ENCODE measurements at places on chromosomes 1 and 21. TPM values are rescaled to one million over a fixed set of nuclear protein-coding genes. Genes with fewer than 3 reads are reported as not detected.
A peak's percentile ranks its signal among the peaks of the same experiment; 100 is the strongest.

Gene CFAP141
- not detected for total RNA-seq

Gene LCE3E
- not detected for total RNA-seq

Gene LRRC53
- total RNA-seq, result not detected

Gene FCRLB
- total RNA-seq, result 0.82 TPM

- DNase-seq, result no peak
These were observed 96.4 kb upstream of the KCNJ6 start for GRCh38 chr21:38012672-38013071.

Gene ELAPOR1
- 25.6 TPM for total RNA-seq

Gene PLPPR5
- 7.1 TPM for total RNA-seq

- DNase-seq, result no peak
These were observed 18.6 kb upstream of the CHIA start for GRCh38 chr1:111272081-111272480.

DNA sequence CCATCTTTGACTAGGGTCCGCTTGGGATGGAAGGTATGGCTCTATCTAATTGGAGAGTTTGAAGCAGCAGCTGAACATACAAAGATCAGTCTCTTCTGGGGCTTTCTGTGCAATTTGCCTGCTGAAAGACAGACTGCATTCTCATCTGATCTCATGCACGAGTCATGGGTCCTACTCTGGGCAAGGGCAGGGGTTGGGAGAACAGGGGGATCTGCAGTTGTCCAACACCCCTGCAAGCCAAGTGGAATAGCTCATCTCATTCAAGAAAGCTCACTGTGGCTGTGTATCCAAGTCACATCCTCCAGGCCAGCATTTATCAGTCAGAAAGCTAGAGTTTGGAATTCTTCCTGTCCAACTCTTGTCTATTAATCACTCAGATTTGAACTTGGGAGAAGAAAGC lies 177.2 kb upstream of the C8B start:
- no peak for DNase-seq

- DNase-seq, result no peak
These were observed 99.4 kb downstream of the ADSS2 start for GRCh38 chr1:244352156-244352830.

DNA sequence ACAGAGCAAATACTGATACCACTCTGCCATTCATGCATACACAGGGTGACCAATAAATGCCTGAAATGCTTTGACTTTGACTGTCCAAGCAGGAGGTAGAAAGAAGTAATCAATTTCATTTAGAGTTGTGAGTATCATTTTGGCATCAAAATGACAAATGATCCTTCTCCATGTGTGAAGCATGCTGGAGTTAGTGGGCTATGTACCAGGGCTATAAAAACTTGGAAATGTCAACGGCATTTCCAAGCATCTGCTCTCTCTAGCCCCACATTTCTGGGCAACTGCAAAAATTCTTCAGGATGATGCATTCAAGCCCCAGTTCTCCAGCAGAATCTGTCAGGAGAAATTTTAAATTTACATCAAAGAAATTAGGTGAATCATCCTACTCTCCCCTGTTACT lies 208.4 kb upstream of the PTBP2 start:
- no peak for DNase-seq

DNA sequence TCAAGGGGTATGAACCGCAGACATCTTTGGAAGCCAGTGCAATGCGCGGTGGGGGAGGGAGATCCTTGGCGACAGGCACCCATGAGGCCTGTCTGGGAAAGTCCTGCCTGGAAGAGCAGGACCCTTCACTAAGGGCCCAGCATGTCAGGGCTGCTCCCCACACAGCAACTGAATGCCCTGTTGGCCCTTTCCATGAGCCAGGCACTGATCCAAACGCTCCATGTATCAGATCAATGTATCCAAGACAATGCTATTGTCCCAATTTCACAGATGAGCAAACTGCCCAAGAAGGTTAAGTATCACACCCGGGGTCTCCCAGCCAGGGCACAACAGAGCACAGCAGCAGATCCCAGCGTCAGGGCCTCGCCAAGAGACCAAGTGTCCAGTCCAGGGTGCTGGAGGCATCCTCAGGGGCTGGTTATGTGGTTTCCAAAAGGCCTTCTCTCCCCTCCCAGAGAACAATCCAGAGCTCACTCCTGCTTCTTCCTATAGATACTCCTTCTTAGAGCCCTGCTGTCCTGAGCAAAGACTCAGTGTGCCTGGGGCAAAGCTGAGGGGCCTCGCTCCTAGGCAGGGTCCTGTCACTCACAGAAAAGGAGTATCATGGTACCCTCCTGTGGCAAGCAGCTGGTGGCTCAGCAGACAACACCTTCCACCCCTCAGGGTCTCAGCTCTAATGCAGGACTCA lies 328.0 kb downstream of the NPHP4 start:
- no peak for DNase-seq

Gene PAQR7
- 41.0 TPM for total RNA-seq

GRCh38 chr1:78676347-78676982 lies 26.8 kb downstream of the IFI44 start:
- no peak for DNase-seq

GRCh38 chr1:46461809-46462448 lies 27.7 kb upstream of the DMBX1 start:
- DNase-seq, result no peak

DNA sequence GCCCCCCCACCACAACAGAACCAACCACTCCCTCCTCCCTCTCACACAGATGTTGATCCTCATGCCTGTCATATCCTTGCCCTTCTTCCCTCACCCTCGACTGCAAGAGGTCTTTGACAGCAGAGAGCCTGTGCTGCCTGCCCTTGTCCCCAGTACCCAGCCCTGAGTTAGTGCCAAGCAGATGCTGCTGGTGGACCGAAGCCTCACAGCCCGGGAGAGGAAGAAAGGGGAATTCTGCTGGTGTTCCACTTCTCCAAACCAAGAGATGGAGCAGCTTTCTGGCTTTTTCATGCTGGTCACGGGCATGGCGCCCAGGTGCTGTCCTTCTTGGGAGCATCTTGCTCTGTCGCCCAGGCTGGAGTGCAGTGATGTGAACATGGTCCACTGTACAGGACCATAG lies 69.1 kb downstream of the SLC66A1 start:
- no peak for DNase-seq

Gene CD52
- total RNA-seq, result 0.75 TPM

Gene UBAP2L
- total RNA-seq, result 188 TPM

Gene OR2T33
- not detected for total RNA-seq

DNA sequence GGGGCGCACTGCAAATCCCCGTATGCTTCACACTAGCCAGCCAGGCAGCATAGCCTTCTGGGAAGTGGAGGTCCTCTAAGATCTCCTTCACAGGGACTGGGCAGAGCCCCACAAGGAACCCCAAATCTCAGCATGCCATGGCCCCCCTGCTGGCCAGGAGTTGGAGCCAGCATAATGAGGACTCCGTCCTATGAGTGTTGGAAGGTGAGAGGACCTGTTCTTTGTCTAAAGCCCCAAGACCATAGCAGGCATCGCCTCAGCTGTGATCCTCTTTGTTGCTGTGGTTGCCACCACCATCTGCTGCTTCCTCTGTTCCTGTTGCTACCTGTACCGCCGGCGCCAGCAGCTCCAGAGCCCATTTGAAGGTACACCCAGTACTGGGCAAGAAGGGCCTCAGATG lies 1.5 kb downstream of the SHISA4 start:
- DNase-seq, result no peak

- no peak for DNase-seq
These were observed 26.4 kb downstream of the UTP25 start for GRCh38 chr1:209854196-209854595.

Gene SPTA1
- 0.21 TPM for total RNA-seq

- DNase-seq, result no peak
These were observed 97.8 kb downstream of the BEND5 start for GRCh38 chr1:48678710-48679505.

Gene PEA15
- total RNA-seq, result 72.8 TPM

Gene PLEKHG5
- total RNA-seq, result 30.6 TPM

Gene KRTAP24-1
- not detected for total RNA-seq

GRCh38 chr1:34354367-34354766 lies 177.7 kb downstream of the C1orf94 start:
- no peak for DNase-seq

Gene SLC1A7
- not detected for total RNA-seq

DNA sequence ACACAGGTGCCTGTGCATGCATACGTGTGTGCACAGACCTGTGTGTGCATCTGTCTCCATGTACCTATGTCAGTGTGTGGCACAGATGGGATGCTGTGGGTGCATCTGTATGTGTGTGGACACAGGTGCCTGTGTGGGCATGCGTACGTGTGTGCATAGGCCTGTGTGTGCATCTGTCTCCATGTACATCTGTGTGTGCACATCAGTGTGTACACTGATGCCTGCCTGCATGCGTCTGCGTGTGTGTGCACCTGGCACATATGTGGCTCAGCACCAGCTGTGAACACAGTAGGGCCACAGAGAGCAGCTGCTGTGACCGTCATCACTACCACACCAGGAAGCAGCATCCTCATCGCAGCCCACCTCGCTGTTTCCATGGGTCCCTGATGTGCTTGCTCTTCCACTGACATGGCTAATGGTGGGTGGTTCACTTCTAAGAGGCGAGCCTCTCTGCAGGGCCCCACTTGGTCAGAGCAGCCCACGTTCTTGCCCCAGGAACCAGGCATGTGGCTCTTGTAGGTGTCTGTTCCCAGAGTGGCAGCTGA lies 9.6 kb upstream of the SPATC1L start:
- DNase-seq, result peak; percentile 50

DNA sequence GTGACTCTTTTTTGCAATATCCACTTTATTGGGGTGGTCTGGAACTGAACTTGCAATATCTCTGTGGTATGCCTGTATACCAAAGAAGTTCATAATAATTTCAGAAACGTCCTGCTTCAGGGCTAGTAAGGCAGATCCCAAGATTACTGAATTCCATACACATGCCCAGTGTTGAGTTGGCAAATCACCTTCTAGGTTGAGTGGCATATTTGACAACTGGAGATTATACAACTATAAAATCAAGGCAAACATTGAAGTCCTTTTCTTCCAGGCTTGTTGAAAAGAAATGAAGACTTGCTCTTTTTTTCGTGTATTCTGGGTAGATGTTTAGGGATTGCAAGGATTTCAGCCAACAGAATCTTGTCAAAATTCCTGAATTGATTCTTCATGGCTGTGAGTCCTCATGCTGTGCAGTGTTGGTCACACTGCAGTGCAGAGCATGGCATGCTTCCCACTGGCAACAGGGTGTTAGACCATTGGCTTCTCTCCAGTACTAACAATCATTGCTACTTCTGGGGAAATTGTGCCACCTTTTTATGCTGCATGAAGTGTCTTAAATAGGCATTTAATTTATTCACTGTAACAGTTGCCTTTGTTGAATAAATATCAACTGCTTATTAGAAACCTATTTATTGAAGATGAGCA lies 367.1 kb upstream of the ADGRL4 start:
- no peak for DNase-seq

Gene LCE1A
- total RNA-seq, result not detected

Gene ARMH1
- 11.6 TPM for total RNA-seq

GRCh38 chr1:199855580-199855979 lies 171.9 kb upstream of the NR5A2 start:
- no peak for DNase-seq

DNA sequence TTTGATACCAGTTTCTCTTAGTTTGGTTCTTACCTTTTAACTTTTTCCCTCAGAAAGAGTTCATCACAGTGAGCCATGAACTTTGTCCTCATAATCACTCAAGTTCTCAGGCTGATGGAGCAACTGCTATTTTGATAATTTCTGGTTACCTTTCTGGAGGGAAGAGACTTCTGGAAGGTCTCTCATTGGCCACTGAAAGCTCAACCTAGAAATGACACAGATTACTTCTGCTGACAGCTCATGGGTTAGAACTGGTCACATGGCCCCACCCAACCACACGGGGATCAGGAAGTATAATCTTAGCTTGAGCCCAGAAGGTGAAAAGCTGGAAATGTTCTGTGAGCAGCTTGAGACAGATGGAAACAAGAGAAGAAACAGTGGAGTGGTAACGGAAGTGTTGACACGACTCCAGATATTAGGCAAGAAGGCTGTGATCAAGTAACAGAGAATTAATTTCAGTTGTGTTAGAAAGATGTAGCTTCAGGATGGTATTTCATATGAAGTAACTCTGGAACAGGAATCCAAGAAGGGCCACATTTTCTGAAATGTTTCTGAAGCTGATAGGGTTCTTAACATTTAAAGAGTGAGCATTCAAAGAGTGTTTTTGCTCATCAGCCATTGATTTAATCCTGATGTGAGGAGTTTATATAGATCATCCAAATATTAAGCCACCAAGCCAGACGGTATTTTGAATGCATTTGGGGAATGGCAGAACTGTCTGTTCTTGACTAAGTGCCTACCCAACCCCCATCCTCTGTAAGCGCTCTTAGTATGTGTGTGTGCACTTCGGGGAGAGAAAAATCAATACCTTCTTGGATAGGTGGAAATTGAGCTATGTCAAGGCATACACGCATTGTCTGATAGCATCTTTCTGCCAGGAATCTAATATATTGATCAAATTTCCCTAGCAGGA lies 21.9 kb upstream of the XPR1 start:
- DNase-seq, result no peak

DNA sequence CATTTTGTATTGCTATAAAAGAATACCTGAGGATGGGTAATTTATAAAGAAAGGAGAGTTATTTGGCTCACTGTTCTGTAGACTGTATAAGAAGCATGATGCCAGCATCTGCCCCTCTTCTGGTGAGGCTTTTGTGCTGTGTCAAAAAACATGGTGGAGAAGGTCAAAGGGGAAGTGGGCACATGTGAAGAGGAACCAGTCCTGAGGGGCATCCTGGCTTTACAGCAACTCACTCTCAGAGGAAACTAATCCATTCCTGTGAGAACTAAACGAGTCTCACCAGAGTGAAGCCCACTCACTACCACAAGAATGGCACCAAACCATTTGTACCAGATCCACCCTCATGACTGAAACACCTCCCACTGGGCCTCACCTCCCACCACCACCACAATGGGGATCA lies 18.8 kb upstream of the SELP start:
- DNase-seq, result no peak

DNA sequence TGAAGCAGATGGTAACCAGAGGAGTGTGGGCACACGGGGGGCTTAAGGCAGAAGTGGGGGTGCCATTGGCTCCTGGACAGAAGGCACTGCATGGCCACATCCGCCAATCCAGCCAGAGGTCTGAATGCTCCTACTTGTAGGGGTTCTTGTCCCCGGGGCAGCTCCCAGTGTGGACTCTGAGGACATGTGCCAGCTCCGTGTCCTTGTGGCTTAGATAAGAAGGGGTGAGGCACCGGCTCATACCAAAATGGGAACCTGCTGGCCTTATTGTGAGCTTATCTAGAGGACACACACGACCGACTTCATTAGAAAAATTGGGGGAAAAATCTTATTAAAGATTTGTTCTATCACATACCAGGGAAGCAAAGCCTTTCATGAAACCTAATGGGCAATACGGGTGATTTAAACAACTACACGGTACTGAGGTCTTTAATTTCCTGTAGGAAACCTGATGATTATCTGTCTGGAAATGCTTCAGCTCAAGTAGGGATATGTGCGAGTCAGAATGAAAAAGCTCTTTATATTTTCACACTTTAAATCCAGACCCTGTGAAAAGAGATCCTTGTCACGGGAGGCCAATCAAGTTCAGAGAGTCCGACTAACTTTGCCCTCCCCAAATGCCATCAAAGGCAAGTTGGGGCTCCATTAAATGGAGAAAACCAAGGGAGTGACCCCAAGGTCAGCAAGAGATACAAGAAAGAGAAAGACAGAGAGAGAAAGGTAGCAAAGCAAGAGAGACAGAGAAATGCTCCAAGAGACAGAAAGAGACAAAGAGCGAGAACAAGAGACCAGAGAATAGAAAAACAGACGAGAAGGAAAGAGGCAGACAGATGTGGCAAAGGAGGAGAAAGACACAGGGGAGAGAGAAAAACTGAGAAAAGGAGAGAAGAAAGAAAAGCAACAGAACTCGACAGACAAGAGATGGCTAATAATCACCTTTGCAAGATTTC lies 14.1 kb upstream of the KCNN3 start:
- DNase-seq, result no peak

GRCh38 chr1:150562446-150563339 lies 13.5 kb downstream of the ADAMTSL4 start:
- DNase-seq, result no peak

Gene LEFTY2
- not detected for total RNA-seq
